ENCODE measurements at places on chromosomes 12 and 14. TPM values are rescaled to one million over a fixed set of nuclear protein-coding genes. Genes with fewer than 3 reads are reported as not detected.

OVCH1 gene
- polyA plus RNA-seq, result 0.25 TPM

FGF23 gene
- 0.03 TPM for polyA plus RNA-seq

TMEM30B gene
- 11.2 TPM for polyA plus RNA-seq

ZDHHC22 gene
- polyA plus RNA-seq, result 0.79 TPM

TRPV4 gene
- 9.8 TPM for polyA plus RNA-seq

KIAA0586 gene
- 19.7 TPM for polyA plus RNA-seq

CDCA3 gene
- polyA plus RNA-seq, result 28.5 TPM

MYH6 gene
- polyA plus RNA-seq, result 0.11 TPM

C12orf75 gene
- 60.8 TPM for polyA plus RNA-seq

SDR9C7 gene
- 0.11 TPM for polyA plus RNA-seq

ERBB3 gene
- 73.5 TPM for polyA plus RNA-seq

DBX2 gene
- polyA plus RNA-seq, result not detected

PABPN1 gene
- 348 TPM for polyA plus RNA-seq

PRH2 gene
- polyA plus RNA-seq, result 0.56 TPM

SRGAP1 gene
- polyA plus RNA-seq, result 23.9 TPM

LTBP2 gene
- polyA plus RNA-seq, result 6.0 TPM

POTEM gene
- polyA plus RNA-seq, result not detected

RND1 gene
- 2.6 TPM for polyA plus RNA-seq

TAS2R31 gene
- 1.4 TPM for polyA plus RNA-seq

RAB15 gene
- polyA plus RNA-seq, result 19.5 TPM

GYS2 gene
- 0.32 TPM for polyA plus RNA-seq

ACOT6 gene
- 0.39 TPM for polyA plus RNA-seq

OTX2 gene
- not detected for polyA plus RNA-seq

DEGS2 gene
- polyA plus RNA-seq, result 7.7 TPM

HOTAIR gene
- 1.6 TPM for polyA plus RNA-seq

NUBPL gene
- polyA plus RNA-seq, result 18.5 TPM

LRRC23 gene
- polyA plus RNA-seq, result 21.8 TPM

TAS2R10 gene
- 2.7 TPM for polyA plus RNA-seq

KLHL33 gene
- polyA plus RNA-seq, result 0.47 TPM
